ENCODE measurements at places on chromosomes 16 and 17.

DNA sequence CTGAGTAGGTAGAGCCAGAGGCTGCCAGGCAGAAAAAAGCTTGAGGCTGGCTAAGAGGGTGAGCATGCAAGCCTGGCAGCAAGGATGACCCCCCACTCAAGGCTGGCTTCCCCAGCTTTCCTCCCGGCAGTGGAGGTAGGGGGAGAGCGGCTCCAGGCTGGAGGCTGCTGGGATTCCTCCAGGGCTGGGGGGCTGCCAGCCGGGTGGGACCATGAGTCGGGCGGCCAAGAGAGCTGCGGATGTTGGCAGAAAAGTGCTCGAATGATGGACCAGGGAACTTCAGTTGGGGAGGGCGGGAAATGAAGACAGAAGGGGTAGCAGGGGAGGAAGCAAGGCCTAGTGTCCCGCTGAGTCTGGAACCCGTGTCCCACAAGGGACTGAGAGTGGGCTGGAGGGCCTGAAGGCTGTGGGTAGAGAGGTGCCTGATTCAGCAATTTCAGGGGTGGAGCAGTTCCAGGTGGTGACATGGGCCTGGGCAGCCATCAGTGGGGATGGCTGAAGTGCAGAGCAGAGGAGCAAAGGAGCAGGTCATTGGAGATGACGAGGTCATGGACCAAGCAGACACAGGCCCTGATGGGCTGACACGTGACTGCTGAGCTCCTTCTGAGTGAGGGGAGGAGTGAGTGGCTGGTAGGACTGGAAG, 20.3 kb downstream of the HSD11B2 start:
- no peak for DNase-seq

GRCh38 chr17:49018116-49018612, 21.0 kb downstream of the IGF2BP1 start:
- no peak for DNase-seq

DNA sequence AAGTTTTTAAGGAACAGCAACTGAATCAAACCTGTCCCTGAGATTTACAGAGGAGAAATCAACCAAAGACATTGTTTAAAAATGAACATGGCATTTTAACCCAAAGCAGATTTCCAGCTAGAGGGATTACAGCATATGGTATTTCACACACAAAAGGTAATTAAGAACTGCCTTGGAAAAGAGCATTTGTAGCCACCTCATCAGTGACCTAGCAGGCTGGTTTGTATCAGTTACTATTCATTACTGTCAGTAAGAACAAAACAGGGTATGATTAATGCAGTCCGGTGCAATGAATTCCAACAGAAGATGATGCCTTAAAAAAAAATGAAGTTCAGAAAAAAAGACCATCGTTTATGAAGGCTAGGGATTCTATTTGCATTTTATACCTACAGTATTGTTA, 219.9 kb downstream of the CHD9NB start:
- DNase-seq, result no peak

DNA sequence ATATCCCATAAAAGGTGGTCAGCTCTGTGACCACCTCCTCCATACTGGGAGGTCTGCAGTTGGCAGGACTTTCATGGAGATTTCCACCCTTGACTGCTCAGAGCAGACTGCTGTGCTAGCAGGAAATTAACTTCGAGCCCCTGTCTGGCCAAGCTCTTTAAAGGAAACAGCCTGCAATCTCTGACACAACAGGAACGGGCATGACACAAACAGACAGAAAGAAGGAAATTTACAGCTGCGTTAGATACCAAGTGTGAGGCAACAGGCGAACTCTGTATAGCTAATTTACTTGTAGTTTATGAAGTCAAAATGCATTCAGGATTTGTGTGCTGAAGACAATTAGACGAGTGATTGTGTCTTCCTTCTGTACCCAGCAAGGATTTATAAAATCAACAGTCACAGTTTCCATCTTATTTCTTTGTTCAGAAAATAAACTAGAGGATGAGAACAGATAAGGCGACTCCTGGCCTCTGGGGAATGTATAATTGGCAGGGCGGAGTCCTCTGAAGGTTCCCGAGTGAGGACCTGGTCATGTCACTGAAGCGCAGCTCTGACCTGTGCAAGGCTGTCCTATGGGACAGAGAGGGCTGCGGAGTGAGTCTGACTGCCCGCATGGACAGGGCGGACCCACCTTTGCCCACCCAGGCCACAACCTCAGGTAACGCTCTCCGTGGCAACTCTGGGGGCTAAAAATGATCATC, 16.1 kb downstream of the WIPI1 start:
- peak; percentile 59 for DNase-seq

DNA sequence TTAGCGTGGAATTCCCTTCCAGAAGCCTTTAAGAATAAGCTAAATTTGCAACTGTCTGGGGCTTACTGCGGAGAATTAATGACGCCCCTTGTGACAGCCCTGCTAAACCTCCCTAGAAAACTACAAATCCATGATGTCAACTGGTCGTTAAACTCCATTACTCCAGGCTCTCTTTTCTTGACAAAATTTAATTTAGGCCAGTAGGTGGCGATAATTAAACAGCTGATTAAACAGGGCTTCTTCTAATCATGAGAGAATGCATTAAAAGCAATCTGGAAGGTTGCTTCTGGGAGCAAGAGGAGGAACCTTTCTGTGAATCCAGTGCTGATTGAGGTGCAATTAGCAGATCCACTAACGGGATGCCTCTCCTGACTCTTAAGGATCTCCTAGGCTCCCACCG, 8.1 kb upstream of the NLRP1 start:
- DNase-seq, result peak; percentile 86

DNA sequence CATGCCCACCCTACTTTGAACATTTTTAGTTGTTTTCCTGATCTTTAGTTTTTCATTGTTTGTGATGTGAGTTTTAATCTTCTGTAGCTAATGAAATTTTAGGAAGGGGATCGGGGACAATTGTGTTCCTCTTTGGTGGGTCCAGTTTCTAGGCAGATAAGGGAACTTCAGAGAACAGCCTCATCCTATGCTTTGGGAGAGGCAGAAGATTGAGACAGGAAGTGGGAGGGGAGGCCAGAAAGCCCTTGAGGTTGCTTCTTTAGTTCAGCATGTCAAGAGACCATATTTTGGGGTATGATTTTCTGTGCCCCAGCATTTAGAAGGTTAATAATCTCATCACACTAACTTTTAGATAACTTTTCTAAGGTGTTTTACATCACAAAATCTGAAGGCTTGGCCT, 191.0 kb downstream of the TANC2 start:
- peak; percentile 33 for DNase-seq

- DNase-seq, result no peak
Observed at GRCh38 chr17:29710891-29711418, 88.2 kb upstream of the CORO6 start.

DNA sequence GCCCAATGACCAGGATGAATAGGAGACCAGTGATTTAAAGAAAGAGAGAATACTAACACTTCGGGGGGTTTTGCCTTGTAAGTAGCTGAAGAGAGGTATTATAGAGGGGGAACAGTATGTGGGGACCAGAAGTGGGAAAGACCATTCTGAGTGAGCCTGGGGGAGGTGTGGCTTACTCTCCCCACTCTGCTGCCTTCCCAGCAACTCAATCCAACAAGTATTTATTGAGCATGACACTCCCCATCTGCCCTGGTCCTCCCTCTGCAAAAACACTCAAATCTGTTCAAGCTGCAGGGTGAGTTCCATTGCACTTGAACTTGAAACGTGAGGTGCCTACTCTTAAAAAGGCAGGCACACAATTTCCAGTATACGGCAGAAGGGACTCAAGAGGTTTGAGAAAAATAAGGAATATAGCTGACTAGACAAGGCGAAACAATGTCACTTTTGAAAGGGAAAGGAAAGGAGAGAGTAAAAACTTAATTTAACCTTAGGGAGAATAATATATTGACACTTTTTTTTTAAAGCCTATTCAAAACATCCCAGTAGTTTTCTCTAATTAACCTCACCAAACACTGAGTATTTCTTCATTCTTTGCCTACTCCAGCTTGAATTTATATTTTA, 8.2 kb downstream of the FAM117A start:
- DNase-seq, result no peak

DNA sequence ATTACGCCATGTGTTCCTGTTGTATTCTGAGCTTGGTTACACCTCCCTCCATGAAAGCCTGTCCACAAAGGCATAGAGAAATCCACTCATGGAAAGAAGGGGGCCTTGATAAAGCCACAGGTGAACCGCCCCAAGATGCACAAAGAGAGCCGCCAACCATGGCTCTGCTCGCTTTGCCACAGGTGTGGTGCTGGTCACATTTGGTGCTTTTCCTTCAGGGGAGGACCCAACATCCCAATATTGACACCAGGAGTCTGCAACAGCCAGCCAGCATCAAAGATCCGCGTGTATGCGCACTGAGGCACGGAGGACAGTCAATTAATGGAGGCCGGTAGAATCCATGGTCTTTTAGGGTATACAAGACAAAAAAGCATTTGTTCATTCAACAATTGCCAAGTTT, 7.3 kb downstream of the ABCA3 start:
- no peak for DNase-seq

- DNase-seq, result peak; percentile 87
Observed at GRCh38 chr17:30958187-30958586, 12.7 kb upstream of the RNF135 start.

GRCh38 chr16:3155181-3155580, 20.4 kb downstream of the ZNF213 start:
- DNase-seq, result no peak

DNA sequence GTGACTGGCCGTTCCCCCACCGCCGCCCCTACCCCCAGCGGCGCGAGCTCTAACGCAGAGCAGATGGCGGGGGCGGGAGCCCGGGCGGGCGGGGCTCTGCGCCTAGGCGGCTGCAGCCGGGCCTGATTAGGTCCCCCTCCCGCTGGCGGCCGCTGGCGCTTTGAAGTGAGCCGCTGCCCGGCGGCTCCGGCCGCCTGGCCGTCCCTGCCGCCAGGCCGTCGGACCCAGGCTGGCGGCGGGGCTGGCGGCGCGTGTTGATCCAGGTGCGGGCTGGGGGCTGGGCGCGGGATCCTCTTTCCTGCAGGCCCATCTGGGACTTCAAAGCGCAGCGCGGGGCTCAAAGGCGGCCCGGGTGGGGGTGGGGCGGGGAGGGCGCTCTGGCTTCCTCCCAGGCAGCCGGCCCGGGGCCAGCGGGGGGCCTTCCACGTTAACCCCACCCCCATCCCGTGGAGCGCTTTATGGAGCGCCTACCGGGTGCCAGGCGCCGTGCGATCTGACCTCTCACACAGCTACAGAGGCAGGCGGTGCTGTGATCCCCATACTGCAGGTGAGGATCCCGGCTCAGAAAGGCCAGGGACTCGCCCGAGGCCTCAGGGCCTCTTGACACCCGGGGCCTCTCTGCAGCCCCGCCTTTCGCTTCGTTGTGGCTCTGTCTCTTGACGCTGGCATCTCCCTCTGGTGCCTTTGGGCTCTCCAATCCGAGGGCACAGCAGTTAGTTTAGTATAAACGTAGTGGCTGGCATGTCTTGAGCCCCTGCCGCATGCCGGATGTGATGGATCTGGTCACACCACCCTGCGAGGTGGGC, 80.0 kb upstream of the NKD1 start:
- no peak for DNase-seq

GRCh38 chr16:74862743-74863244, 88.2 kb upstream of the FA2H start:
- DNase-seq, result peak; percentile 72

- peak; percentile 49 for DNase-seq
Observed at GRCh38 chr17:45719335-45720071, 64.6 kb upstream of the CRHR1 start.

DNA sequence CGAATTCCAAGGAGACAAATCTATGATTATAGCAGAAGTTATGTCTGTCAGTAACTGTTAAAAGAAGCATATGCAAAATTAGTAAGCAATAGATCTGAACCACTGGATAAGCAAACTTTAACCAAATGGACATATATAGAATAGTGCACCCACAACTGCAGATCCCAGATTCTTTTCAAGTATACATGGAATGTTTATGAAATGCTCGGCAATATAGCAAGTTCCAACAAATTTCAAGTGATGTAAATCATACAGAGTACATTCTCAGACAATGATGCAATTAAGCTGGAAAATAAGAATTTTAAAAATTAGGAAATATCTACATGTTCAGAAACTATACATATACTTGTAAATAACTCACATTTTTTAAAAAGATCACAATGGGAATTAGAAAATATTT, 8.4 kb upstream of the HELZ start:
- DNase-seq, result no peak

GRCh38 chr17:70230850-70231640, 61.7 kb downstream of the KCNJ2 start:
- peak; percentile 80 for DNase-seq

DNA sequence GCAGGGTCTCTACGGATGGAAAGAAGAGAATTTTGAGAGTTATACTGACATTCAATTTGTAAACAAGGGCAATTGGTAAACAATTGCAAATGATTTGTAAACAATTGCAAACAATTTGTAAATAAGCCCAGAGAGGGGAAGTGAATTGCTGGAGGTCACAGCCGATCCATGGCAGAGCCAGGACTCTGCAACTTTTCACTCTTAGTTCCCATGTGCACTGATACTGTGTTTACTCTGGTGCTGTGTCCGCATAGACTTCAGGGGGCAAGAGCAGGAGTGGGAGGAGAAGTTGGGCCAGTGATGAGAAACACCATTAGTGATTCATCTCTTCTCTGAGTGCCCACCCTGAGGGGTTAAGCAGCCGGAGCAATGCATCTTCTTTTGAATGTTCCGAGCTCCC, 14.0 kb downstream of the SCNN1G start:
- no peak for DNase-seq

GRCh38 chr17:79201536-79202227, 127.1 kb downstream of the ENGASE start:
- no peak for DNase-seq

DNA sequence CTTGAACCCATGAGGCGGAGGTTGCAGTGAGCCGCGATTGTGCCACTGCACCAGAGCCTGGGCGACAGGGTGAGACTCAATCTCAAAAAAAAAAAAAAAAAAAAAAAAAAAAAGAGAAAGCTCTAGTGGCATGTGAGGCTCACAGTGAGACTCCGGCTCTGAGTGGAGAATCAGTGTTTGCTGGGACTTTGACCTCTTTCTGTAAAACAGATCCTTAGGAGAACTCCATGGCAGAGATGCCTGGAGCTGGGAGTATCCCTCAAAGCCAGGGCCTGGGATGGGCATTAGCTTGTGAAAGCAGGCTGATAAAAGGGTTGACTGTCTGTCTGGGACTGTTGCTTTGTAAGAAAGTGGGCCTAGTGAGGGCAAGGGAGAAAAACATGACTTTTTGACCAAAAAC, 46.4 kb downstream of the ZNF207 start:
- DNase-seq, result no peak

GRCh38 chr17:11935734-11936406, 61.4 kb downstream of the ZNF18 start:
- DNase-seq, result peak; percentile 53

DNA sequence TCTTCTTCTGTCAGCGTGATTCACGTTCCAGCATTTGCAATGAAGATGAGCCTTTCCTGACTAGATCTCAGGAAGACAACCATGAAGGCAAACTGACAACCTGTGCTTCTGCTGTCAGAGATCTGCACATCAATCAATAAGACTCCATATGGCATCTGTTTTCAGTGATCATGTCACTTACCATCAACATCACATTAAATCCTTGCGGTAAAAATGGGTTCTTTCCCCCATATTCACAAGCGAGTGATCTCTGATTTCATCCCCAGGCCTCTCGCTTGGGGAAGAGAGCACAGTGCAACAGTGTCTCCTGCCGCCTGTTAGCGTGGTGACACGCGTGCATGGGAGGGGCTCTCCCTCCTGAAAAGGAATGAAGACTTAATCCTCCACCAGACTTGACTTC, 11.1 kb downstream of the NACA2 start:
- DNase-seq, result no peak

- no peak for DNase-seq
Observed at GRCh38 chr17:40064971-40065768, 2.4 kb downstream of the THRA start.

- no peak for DNase-seq
Observed at GRCh38 chr17:29611351-29612093, 11.2 kb downstream of the CORO6 start.
